Activated T-helper 17 cell treated with anti-CD3 and anti-CD28 coated beads, Interleukin-2, amount 50 U/mL, for 72 hours (primary cell): ENCODE measurements at places on chromosomes 6 and 20. TPM values are rescaled to one million over a fixed set of nuclear protein-coding genes. Genes with fewer than 3 reads are reported as not detected.

GRCh38 chr6:30645989-30646388 lies 944 bp upstream of the C6orf136 start:
- ATAC-seq = no peak

DNA sequence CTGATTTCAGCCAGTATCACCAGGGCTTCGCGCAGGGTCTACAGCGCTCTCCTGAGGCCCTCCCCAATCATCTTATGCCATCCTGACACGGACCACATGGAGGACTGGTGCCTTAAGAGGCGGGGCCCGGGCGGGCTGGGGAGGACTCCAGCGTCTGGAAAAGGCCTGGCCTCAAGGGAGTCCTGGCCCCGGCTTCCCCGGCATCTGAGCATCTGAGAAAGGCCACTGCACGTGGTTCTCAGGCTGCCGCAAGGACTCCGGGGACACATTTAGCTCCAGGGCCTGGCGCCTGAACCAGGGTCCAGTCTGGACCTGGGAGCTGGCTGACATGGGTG lies 21.4 kb downstream of the BHLHE23 start:
- no peak for ATAC-seq

GRCh38 chr6:10404799-10405512 lies 9.9 kb downstream of the TFAP2A start:
- ATAC-seq = no peak

- peak; percentile 33 for ATAC-seq
Measured at GRCh38 chr20:63978319-63979228, 868 bp downstream of the SAMD10 start.

DNA sequence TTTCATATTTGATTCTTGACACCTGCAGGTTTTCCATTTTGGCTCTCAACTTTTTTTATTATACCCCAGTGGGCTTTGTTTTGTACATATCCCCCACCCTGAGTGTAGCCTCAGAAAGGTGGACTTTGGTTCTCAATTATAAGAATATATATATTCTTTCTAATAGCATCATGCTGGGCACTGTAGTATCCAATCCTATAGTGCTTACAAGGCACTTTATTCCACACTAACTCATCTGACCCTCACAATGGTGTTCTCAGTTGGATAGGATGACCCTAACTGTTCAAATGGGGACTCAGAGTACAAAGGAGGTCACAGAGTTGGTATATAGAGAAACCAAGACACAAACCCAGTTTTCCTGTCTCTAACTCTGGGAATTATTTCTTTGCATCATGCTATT lies 48.9 kb upstream of the SNAP25 start:
- no peak for ATAC-seq

Gene TMEM200A
- 4.9 TPM for total RNA-seq

DNA sequence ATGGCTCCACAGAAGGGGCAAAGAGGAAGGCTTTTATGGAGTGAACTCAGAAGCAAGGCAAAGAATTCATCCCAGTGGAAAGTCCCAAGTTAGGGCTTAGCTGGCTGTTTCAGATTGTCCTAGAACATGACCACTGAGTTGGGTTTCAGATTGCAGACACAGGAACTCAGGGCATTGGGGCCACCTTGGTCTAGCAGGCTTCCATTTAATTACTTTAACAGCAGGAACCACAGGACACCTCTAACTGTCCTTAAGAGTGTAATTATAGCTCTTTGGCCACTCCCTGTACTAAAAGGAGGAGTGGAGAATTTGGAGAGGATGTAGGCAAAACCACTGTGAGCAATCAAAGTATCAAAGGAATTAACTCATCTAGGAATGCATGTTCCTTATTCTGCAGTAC lies 150.6 kb upstream of the AGPAT4 start:
- ATAC-seq = no peak

GRCh38 chr6:149846321-149846720 lies 17.8 kb downstream of the LRP11 start:
- ATAC-seq = no peak

DNA sequence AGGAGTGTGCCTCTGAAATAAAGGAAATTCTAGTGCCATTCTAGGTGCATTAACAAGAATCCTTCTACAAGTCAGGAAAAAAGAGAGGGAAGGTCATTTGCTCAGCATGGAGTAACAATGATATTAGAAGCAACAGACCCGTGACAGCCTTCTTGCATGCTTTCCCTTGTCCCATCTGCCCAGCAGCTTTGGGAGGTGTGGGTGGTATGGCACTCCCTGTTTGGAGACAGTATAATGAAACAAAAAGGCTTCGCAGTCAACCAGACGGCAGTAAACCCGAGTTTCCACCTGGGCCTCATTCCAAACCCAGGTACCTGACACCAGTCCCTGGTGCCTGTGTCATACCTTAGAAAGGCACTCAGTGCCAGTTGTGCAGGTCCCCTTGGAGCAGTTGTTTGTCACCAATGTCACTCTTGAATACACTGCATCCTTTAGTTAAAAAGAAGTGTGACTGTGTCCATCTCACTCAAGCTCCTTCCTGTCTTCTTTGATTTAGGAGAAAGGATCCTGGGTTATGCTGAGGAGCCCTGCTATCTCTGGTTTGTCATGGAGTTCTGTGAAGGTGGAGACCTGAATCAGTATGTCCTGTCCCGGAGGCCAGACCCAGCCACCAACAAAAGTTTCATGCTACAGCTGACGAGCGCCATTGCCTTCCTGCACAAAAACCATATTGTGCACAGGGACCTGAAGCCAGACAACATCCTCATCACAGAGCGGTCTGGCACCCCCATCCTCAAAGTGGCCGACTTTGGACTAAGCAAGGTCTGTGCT lies 14.7 kb downstream of the STK35 start:
- ATAC-seq = no peak

- no peak for ATAC-seq
Measured at GRCh38 chr6:144220031-144220790, 64.9 kb upstream of the UTRN start.

- ATAC-seq = no peak
Measured at GRCh38 chr20:25453035-25453810, 45.8 kb downstream of the GINS1 start.

Gene TXLNB
- 0.37 TPM for total RNA-seq

Gene METTL24
- total RNA-seq = not detected

GRCh38 chr6:154122195-154122925 lies 83.3 kb downstream of the OPRM1 start:
- ATAC-seq = no peak

DNA sequence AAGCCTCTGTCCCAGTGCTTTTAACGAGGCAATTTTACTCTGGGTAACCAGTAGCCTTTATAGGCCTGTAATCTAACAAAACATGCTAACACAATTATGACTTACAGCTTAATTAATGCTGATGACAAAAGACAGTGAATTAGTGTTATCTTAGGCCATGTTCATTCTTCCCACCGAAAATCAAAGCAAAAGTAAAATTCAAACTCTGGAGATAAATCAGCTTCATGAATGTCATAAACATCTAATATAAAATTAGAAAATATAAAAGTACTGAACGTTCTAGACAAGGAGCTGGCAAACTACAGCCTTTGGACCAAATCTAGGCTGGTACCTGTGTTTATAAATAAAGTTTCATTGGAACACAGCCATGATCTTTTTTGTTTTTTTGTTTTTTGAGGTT lies 18.6 kb upstream of the COL21A1 start:
- no peak for ATAC-seq

DNA sequence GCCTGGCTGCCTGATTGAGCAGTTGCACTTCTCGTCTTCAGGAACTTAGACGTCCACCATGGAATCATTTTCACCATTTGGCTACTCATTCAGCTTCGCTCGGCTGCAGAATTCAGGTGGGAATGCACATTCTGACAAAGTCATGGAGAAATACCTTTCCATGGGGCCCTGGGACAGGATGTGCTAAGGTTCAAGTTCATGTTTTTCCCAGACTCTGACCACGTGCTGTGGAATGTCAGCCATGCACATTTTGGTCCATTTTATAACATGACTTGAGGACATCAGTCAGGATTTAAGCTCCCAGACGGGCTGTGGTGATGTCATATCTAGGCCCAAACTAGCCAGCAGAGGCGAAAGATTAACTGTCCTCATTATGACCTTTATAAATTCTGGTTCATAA lies 205.3 kb downstream of the TBXT start:
- ATAC-seq = no peak

- no peak for ATAC-seq
Measured at GRCh38 chr20:11205769-11206362, 532.1 kb upstream of the JAG1 start.

Gene RIPPLY2
- total RNA-seq = not detected

Gene ENPP1
- 0.73 TPM for total RNA-seq

Gene PACRG
- total RNA-seq = not detected

Gene PHF1
- 27.2 TPM for total RNA-seq

DNA sequence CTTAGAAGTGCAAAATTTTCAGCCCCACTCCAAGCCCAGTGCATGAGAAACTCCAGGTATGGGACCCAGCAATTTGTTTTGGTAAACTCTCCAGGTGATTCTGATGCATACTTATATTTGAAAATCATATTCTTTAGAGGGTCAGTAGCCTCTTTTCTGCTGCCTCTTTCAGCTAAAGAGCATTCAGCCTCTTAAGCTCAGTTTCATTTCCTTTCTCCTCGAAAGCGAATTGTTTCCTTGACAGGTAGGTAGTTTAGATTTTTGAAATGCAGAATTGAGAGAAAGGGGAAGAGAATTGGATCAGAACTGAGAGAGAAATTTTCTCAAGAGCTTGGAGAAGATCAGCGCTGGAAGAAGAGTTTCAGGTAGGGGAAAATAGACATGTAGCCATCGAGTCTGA lies 995.8 kb upstream of the FLRT3 start:
- no peak for ATAC-seq

- no peak for ATAC-seq
Measured at GRCh38 chr6:125444006-125444923, 142.5 kb upstream of the HDDC2 start.

GRCh38 chr6:82741996-82742385 lies 323.6 kb downstream of the UBE3D start:
- ATAC-seq = no peak

Gene SYNE1
- total RNA-seq = 26.0 TPM

DNA sequence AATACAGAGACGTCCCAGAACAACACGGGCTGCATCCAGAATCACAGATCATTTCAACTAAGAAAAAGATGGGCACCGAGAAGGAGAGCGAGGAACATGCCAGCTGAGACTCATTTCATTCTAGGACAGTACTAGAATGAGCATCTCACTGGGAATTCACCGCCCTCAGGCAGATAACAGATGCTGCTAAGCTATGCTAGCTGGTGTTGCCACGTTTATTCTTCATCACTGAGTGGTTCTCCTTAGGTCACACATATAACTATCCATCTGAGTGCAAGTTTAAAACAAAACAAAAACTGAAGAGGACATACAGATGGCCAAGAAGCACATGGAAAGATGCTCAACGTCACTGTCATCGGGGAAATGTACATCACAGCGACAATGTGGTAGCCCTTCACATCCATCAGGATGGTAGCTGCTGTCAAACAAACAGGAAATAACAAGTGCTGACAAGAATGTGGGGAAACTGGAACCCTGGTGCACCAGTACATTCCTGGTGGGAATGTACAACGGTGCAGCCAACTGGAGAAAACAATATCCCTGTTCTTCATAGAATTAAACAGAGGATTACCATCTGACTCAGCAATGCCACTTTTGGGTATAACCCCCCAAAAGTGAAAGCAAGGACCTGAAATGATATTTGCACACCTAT lies 97.6 kb downstream of the SLC22A23 start:
- no peak for ATAC-seq

Gene LGSN
- not detected for total RNA-seq

- peak; percentile 57 for ATAC-seq
Measured at GRCh38 chr6:73394577-73395354, at the start of gene DDX43. DDX43 (plus strand) TSS chr6:73394828; CDS start chr6:73394906, 78 bp downstream.

- no peak for ATAC-seq
Measured at GRCh38 chr20:36473164-36473563, 68.2 kb upstream of the MYL9 start.

Gene CRYBG1
- total RNA-seq = 36.4 TPM

- ATAC-seq = no peak
Measured at GRCh38 chr6:47490676-47491075, 13.1 kb downstream of the CD2AP start.

GRCh38 chr6:4351520-4352321 lies 216.3 kb upstream of the ECI2 start:
- ATAC-seq = no peak

Gene HLA-DQA2
- 0.77 TPM for total RNA-seq

GRCh38 chr6:30719356-30719755 lies 796 bp upstream of the TUBB start:
- ATAC-seq = no peak

Gene ADAT2
- total RNA-seq = 20.8 TPM

GRCh38 chr6:168188369-168189199 lies 109.6 kb upstream of the FRMD1 start:
- ATAC-seq = no peak

Gene KIF6
- 0.48 TPM for total RNA-seq

GRCh38 chr6:137715589-137716045 lies 151.4 kb upstream of the TNFAIP3 start:
- ATAC-seq = peak; percentile 85

GRCh38 chr20:59936409-59936808 lies 3.0 kb upstream of the SYCP2 start:
- no peak for ATAC-seq
